HFF-Myc (cell line): ENCODE measurements at places on chromosomes 5 and 9.

- DNase-seq: no peak
These were observed 664.9 kb upstream of the WWC1 start for GRCh38 chr5:167626341-167627123.

GRCh38 chr5:118371973-118372831, 616.1 kb downstream of the DTWD2 start:
- no peak for DNase-seq

- no peak for DNase-seq
These were observed 219.6 kb downstream of the WDR70 start for GRCh38 chr5:37598733-37599132.

GRCh38 chr9:81562231-81563019, 126.9 kb downstream of the TLE1 start:
- no peak for DNase-seq

DNA sequence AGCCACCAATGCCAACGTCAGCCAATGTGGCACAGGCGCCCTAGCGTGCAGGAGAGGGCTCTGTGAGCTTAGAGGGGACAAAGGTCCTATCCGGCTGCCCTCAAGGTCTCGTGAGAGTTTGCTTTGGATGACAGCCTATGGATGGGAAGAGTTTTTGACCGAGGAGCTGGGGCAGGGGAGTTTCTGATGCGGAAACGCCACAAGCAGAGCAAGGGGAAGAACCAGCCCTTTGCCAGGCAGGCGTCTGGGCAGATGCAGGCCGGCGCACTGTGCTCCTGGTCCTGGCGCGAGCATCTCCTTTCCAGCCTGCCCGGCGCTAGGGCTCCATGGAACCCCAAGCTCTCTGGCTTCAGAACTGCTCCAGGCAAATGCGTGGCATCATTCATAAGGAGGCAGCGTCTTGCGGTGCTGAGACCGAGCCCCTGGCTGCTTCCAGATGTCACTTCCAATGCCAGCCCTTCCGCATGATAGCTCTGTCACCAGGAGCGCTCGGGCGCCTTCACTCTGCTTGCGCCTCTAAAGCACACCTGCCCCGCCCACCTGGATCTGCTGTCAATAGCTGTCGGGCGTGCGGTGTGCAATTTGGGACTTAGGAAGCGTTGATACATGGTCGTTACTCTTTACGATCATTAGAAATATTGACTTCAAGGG, 374.9 kb upstream of the IRX1 start:
- DNase-seq: no peak

DNA sequence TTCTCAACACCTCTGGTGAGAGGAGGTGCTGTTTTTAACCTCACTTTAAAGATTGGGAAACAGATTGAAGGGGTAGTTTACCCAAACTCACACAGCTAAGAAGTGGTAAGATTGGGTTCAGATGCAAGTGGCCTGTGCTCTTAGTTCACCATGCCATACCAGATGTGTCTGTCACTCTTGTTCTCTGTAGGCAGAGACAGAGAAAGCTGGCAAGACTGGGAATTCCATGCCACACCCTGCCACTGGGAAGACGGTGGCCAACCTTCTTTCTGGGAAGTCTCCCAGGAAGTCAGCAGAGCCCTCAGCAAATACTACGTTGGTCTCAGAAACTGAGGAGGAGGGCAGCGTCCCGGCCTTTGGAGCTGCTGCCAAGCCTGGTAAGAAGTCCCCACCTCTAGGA, 11.0 kb downstream of the TCOF1 start:
- DNase-seq: no peak

DNA sequence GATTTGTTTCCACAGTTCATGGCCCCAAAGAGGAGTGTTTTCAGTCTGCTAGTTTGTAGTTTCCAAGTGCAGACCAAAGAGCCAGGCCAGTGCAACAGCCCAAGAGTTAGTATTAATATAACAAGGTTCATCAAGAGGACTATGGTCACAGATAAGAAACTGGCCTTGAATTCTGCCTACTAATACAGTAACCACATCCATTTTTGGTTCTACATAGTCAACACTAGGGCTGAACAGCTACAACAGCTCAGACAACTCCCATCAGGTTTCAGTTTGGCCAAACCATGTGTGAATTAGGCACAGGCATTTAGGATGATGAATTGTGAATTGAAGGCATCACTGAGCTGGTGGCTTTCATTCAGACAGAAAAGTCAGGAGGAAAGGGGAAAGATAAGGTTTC, 13.8 kb upstream of the UBQLN1 start:
- no peak for DNase-seq

DNA sequence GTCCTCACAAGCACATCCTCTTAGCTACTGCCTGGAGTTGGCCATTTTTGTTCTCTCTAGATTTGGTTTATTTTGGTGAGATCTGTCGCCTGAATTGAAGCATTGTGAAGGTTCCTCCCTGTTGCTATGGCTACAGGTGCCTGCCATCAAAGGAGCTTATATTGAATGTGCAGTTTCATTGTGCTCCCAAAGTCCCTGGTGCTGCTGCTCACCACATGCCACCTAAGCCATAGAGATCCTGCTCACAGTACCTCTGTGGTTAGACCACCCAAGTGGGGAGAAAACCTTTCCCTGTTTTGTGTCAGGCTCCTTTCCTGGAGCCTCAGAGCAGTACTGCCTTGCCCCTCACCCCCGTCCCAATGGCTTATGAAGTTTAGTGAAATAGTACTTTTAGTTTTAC, 383.4 kb downstream of the TMEM38B start:
- DNase-seq: no peak

- DNase-seq: no peak
These were observed 3.3 kb upstream of the LHX2 start for GRCh38 chr9:124008303-124008693.

DNA sequence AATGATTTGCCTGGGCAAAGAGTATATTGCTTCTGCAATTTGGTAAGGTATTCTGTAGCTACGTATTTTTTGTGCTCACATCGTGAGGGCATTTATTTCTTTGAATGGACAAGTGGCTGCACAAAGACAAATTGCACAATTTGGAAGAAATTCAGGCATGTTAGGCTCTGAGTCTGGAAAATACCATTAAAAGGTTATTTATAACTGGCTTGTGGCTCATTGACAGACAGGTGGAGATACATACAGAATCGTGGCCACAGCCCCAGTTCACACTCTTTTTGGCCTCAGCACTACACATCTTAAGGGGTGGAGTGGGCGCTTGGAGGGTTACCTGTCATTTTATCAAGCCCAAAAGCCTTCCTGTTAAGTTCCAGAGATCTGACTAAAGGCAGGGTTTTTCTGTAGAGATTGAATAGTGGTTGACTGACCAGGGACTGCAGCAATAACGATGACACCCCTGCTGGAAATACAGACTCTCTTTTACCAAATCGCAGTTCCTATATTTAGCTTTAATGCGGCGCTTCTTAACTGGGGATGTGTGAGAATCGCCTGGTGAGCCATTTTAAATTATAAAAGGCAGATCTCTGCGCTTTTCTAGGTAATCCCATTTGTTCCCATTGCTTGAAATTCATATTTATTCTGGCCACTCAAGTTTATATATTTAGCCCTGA, 14.7 kb downstream of the MAN2A1 start:
- no peak for DNase-seq

- DNase-seq: no peak
These were observed 83.0 kb upstream of the IFNK start for GRCh38 chr9:27440888-27441740.

GRCh38 chr5:179345433-179346321, at the start of gene ADAMTS2:
ADAMTS2 (minus strand) TSS chr5:179345461; CDS start chr5:179345328, 133 bp downstream.
- DNase-seq: no peak
